Upper lobe of right lung (tissue), 1 donor: ENCODE measurements at places on chromosomes 4 and X. TPM values are rescaled to one million over a fixed set of nuclear protein-coding genes. Genes with fewer than 3 reads are reported as not detected.

- DNase-seq: no peak
Observed at GRCh38 chr4:86557526-86557925, 36.6 kb upstream of the PTPN13 start.

The TMEM35A gene
- total RNA-seq: 1.5 TPM

The DCAF4L1 gene
- total RNA-seq: 0.38 TPM

DNA sequence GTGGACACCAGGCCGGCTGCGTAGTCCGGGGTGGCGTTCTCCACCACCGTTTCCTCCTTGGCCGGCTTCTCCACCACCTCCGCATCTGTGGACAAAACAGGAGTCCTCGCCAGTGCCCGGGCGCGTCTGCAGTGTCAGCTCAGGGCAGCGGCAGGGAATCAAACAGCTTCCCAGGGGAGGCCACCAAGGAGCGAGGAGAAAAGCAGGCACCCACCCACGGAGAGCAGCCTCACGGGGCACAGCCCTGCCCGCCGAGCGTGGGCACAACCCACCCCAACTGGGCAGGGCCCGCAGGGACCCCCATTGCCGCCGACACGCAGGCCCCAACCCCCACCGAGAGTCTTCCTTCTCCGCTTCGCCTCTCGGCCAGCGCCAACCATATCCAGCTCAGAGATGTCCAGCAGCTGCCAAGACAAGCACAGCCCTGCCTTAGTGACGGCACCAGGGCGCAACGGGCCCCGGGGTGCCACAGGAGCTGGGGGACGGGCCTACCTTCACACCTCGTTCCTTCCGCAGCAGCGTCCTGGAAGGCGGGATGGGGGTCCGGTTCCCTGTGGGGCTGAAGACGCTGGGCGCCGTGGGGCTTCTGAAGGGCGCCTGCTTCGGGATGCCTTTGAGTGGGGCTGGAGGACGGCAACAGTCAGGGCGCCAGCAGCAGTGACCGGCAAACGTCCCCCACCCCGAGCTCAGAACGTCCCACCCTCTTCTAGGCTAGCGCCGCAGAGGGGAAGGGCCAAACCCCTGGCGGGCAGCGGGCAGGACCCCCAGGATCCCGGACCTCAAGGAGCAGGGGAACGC lies 22.8 kb downstream of the NELFA start:
- DNase-seq: peak; percentile 56

DNA sequence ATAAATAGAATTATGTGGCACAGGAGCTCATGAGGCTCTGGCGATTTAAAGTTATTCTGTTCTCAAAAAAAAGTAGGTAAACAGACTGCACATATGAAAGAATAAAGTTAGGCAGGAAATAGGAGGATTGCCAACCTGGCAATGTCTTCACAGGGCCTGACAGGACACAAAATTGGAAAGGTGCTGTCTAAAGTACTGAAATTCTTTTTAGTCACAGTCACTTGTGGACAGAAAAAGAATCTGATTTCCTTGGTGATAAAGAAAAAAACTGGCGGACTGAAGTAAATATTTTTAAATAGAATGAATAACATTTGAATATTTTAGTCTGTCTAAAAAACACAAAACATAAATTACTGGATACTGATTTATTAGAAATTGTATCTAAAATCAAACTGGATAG lies 124.4 kb downstream of the VEGFC start:
- DNase-seq: no peak
